Stimulated activated CD8-positive, alpha-beta memory T cell treated with anti-CD3 and anti-CD28 coated beads, Interleukin-7, amount 100 ng/mL, for 1 hour (primary cell): ENCODE measurements at places on chromosomes 1 and 21.

- DNase-seq, result no peak
Measured at GRCh38 chr1:113048064-113048463, 24.9 kb upstream of the LRIG2 start.

- DNase-seq, result no peak
Measured at GRCh38 chr21:34020005-34020847, 53.2 kb upstream of the MRPS6 start.

- no peak for DNase-seq
Measured at GRCh38 chr1:27807385-27807784, 23.2 kb upstream of the PPP1R8 start.

DNA sequence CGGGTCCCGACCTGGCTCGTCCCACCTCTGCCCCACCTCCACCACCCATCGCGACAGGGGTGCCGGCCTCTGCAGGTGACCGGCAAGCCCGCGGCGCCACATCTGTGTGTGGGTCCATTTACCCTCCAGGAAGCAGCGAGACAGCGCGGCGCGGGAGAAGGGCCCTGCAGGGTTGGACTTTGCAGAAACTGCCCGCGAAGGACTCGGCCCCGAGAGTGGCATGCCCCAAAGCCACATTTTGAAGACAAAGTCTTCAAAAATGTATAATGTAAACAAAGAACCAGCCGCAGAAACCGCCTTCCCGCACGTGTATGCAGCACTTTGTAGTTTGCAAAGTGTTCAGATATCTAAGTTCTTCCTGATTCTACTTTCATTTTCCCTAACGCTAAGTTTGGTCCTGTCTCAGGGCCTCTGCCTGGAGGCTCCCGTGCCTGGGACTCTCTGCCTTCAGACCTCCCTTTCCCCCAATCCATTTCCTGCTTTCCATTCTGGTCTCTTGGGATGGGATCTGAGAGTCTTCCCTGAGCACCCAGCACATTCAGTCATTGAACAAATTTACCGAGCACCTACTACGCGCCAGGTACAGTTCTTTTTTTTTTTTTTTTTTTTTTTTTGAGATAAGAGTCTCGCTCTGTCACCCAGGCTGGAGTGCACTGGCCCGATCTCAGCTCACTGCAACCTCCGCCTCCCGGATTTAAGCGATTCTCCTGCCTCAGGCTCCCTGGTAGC is 524 bp upstream of the TMCO4 start:
- no peak for DNase-seq

DNA sequence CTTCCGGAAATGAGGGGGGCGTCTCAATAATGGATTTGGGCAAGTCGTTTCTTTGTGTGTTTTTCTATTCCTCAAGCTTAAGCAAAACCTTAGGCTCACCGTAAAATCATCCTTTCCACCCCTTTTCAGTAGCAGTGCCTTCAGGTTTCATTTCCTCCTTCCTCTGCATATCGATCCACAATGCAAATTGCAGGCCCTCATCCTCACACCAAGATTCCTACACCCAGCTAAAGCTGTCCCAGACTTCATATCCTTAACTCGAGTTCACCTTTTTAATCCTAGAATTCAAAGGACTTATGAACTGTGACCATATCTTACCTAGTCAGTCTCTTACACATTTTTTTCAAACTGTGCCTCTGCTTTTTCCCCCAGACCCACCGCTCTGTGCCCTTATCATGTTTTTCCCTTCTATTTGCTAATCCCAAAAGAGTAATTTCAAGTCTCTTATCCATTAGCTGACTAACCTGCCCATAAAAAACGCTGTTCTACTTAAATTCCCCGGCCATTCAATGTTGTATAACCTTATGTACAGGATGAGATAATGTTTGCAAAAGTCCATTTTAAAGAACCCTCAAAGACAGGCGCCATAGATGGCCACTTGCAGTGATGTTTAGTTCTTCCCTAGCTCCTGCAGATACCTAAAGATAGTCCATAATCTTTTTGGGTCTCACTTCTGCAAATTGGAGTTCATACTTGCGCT is 1.5 kb downstream of the AKIRIN1 start:
- DNase-seq, result no peak

GRCh38 chr1:221394011-221394544 is 347.8 kb downstream of the DUSP10 start:
- DNase-seq, result no peak
